ENCODE measurements at places on chromosomes 5 and 9.

DNA sequence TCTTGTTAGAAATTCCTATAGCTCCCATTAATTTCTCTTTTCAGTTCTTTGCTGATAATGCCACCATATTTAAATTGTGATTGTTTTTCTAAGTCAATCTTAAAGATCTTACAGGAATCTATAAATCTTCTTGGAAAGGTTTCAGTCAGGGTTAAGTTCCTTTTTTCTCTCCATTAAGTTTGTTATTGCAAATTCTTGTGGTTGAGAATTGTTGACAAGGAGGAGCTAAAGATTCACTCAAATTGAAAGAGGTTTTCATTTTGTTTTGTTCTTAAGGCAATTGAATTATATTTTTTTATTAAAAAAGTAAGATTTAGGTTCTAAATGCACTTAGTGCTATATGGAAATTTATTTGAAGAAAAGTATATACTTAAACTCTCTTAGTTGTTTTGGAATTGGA, 213.4 kb downstream of the PRR16 start:
- DNase-seq, result no peak

DNA sequence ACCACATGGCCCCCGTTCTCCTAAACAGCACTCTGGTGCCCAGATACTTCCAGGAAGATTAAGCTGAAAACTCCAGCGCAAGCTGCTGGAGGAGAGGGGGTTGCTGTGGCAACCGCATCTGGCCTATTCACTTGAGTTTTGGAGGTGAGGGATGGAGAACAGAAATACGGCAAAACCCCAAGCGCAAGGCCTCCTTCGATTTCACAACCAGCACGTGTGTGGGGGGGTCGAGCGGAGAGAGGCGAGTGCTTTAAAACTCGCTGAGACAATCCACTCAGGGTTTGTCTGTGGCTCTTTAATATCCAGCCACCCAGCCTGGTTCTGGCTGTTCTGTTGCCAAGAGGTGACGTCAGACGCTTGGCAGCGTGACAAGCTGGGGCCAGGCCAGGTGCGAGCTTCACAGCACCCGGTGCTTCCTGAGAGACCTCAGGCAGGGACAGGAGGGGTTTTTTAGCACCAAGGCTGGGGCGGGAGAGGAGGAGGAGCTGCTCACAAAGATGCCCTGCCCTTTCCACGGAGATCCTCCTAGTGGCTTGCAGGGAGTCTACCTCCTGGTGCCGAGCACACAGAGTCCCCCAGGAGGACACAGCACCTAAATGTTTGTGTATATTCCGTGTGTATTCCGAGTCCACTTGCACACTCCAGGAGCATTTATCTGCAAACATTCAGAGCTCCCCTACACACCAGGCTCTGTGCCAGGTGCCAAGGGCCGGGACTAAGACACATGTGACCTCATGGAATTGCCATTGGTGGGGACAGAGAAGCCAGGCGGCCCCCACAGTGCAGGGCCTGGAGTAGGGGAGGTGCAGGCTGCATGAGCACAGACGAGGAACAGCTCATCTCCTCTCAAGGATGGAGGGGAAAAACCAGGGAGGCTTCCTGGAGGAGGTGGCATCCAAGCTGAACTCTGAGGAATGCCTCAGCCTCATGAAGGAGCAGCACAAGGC, 194.6 kb downstream of the OLFM1 start:
- no peak for DNase-seq

- DNase-seq, result no peak
Observed at GRCh38 chr5:36181774-36182173, 29.9 kb downstream of the SKP2 start.

DNA sequence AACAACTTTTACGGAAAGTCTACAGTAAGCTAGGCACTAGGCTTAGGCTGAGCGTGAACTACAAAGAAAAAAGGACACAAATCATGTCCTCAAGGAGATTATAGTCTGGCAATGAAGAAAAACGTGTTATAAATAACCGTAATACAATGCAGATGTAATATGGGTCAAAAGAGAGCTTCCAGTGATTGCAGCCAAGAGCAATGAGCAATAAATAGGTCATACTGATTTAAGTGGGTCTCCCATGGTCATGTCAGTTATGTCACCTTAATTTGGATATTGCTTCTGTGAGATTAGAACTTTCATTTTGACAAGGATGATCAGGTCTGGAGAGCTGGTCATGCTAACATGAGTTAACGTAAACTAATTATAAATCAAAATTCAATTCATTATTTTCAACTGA, 158.6 kb upstream of the GNA14 start:
- no peak for DNase-seq

DNA sequence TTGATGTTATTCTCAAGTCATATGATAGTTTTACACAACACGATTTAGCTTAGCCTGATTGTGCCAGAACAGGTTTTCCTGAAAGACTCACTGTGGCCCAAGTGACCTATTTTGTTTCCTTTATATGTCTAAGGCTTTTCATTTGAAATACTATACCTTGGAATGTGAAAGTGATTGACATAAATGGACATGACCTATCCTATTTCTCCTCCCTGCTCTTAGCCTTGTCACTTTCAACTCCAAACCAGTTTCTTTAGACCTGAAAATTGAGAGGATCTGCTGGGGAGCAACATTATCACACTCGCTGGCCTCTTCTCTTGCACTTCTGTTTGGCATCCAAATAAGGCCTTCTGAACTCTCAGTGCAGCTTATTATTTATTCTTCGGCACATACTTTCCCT, 496.8 kb downstream of the MAT2B start:
- peak; percentile 30 for DNase-seq

DNA sequence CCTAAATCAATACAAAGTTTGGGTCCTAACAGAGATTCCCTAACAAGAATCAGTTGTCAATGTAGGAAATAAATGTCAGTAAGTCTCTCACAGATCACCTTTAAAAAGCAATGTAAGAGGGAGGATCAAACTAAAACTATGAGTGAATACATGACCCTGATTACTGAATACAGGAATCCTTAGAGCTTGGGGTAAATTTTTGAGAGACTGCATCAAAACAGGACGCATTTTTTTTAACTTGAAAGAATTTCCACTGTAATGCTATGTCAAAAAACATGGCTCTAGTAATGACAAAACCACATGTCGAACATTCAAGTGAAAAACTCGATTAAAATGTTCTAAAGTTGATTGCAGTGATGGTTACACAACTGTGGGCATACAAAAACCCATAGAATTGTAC, 21.9 kb downstream of the ZDHHC21 start:
- DNase-seq, result no peak

GRCh38 chr5:152335461-152335860, 69.6 kb downstream of the NMUR2 start:
- DNase-seq, result no peak

- DNase-seq, result no peak
Observed at GRCh38 chr9:137474271-137474670, 15.1 kb upstream of the NSMF start.

DNA sequence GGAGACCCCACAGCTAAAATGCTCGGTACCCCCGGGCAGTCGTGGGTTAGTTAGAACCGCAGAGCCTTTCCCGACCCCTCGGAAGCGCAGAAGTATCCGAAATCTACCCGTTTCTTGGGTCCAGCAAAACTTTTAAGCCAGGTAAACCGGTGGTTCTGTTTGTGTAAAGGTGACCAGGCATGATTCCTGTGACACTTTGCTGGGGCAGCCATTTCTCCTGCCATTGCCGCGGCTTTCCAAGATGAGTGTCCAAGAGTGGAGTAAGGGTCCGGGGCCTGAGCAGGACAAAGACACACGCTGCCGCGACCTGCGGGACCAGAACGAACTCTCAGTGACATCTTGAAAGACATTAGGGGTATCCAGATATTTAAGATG, 655 bp downstream of the MARVELD2 start:
- DNase-seq, result no peak

DNA sequence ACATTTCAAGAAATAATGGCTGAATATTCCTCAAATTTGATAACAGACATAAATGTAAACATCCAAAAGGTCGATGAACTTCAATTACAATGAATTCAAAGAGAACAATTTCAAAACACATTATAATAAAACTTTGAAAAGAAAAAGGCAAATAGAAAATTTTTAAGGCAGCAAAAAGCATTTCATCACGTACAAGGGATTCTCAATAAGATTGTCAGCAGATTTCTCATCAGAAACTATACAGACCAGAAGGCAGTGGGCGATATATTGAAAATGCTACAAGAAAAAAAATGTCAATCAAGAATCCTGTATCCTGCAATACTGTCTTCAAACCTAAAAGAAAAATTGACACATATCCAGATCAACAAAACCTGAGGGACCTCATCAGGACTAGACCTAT, 62.0 kb downstream of the EDIL3 start:
- no peak for DNase-seq

- DNase-seq, result no peak
Observed at GRCh38 chr5:74767579-74767913, 497 bp downstream of the NSA2 start.

- no peak for DNase-seq
Observed at GRCh38 chr9:14466828-14467227, 152.9 kb upstream of the NFIB start.

- DNase-seq, result peak; percentile 15
Observed at GRCh38 chr5:122195802-122196394, 66.6 kb downstream of the ZNF474 start.

- DNase-seq, result no peak
Observed at GRCh38 chr5:154567155-154567554, 89.1 kb upstream of the HAND1 start.

- DNase-seq, result no peak
Observed at GRCh38 chr9:14766299-14766698, 43.8 kb upstream of the CER1 start.

DNA sequence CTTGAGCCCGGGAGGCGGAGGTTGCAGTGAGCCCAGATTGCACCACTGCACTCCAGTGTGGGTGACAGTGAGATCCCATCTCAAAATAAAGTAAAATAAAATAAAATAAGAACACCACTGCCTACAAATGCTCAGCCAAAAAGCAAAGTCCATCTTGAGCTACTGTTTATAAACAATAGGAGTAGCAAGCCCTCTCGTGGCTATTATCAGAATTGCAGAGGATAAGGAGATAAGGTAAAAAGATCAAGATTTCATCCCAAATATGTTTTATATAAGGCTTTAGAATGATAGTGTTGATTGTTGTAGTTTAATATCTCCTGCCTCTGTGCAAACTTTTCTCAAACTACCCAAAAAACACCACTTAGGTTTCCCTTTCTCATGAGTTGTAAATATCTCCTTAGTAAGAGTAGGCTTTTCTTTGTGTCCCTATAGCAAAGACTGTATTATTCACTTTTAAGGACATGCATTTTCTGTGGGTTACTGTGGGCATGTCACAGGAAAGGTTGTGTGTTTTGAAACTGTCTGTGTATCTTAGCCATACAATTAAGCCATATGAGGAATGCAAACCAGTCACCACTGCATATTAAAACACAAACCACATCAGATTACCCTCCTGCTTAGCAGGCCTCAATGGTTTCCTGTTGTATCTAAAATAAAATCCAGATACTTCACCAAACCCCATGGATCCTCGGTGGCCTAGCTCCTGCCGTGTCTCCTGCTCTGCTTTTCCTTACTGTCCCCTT, 31.8 kb upstream of the CKS2 start:
- peak; percentile 24 for DNase-seq

DNA sequence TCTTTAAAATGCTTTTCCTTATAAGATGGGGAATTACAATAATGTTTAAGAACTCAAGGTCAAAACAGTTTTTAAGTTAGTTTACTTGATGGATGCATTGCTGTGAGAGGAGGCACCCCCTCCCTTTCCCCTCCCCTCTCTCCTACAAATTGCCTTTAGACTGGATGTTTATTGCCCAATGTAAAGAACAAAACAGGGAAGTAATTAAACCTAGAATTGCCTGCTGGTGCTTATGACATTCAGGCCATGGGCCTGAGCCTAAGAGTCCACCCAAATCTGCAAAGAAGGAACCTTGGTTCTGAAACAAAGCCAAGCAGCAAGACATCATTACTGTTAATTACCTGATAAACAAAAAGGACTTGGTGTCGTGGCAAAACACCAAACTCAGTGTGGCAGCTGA, 630.3 kb downstream of the ISL1 start:
- no peak for DNase-seq

GRCh38 chr9:4077499-4078102, 222.3 kb downstream of the GLIS3 start:
- DNase-seq, result peak; percentile 24
